Activated naive CD4-positive, alpha-beta T cell treated with Interleukin-2 at 50 U/mL for 16 hours (primary cell): ENCODE measurements at places on chromosomes 4 and X.
A peak's percentile ranks its signal among the peaks of the same experiment; 100 is the strongest.

GRCh38 chrX:46917622-46918021, 5.4 kb downstream of the JADE3 start:
- no peak for DNase-seq

DNA sequence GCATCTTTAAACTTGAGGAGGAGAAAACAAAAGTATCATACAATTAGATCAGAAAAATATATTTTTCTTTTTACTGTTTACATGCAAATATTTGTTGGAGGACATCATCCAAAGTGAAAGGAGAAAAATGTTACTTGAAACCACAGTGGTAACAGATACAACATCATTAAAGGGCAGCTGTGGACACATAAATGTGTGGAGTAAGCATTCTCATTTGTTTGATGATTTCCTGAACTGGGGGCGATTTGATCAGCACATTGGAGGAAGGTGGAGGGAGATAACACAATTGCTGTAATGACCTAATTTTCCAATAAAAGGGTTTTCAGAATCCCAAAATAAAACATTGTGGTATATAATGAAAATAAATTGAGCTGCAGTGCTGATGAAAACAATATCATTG, 314.5 kb upstream of the HS3ST1 start:
- DNase-seq: no peak

GRCh38 chr4:34566091-34566490, 1678.2 kb downstream of the ARAP2 start:
- DNase-seq: no peak

- no peak for DNase-seq
These were observed 137.7 kb upstream of the TENT5D start for GRCh38 chrX:80282535-80282934.

DNA sequence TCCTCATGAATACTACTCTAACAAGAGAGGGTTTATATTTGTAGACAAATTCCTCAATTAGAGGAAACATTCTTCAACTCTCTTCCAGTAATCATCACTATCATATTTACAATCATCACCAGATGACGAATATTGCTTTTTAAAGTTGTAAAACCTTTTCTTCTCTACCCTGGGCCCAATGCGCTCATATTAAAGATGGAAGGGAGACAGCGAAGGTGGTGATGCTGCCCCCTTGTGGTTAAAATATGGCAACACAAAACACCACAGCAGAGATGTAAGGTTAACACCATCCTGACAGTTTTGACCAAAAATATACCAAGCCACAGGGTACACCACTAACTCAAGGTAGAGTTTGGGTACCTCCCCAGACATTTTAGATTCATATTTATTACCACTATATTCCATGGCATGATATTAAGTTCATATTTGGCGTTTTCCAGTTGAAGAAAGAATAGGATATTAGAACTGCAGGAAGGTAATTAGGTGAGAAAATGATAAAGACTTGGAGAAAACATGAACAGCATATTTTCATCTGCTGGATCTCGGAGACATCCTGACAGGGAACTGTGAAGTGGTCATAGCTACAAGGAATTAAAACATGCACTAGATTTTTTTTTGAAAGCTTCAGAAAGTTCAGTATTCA, 72.8 kb downstream of the SLC9A7 start:
- DNase-seq: peak; percentile 33

- no peak for DNase-seq
These were observed 1.6 kb downstream of the APBB2 start for GRCh38 chr4:41212616-41213203.

DNA sequence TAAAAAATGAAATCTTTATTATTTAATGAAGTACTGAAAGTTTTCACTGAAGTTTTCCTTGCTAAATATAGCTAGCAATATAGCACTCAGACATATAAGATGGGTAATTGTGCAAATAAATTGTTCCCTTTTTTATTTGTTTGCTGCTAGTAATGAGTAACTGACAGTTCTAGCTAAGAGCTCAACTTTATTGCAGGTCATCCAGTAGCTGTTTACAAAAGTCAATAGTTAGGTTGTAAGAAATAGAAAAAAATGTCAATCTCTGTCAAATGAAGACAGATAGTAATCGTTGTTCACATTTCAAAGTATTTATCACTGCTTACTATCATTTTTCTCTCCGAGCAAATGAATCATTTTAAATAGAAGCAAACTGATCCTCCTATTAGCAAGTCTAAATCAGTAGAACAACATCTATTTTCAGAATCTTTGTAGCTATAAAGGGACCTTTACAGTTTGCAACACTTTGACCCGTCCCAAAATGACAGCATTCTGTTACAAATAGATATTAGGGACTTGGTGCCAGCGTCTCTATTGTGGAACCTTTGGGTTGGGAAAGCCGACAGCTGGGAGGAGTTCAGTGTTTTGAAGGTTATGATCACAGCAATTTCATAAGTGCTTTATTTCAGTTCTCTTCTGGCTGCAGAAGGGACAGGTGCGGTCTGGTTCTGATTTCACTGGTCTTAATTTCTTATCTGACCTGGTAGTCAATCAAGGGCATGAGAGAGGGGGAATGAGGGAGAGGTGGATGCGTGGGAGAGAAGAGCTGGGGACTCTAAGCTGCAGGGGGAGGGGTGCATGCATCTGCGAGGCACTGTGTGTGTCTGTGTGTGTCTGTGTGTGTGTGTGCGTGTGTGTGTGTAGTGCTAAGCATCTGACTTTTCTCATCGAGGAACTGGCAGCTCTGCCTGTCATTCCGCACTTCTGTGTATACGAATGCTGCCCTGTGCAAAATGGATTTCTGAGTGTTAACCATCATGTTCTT, 227.9 kb upstream of the PITX2 start:
- DNase-seq: no peak

GRCh38 chr4:148341980-148342800, 100.0 kb downstream of the NR3C2 start:
- no peak for DNase-seq

GRCh38 chrX:136662104-136662503, 14.1 kb downstream of the CD40LG start:
- DNase-seq: no peak

GRCh38 chr4:74205559-74205958, 47.6 kb downstream of the MTHFD2L start:
- no peak for DNase-seq

GRCh38 chr4:181991369-181992108, 251.7 kb upstream of the TENM3 start:
- DNase-seq: no peak

DNA sequence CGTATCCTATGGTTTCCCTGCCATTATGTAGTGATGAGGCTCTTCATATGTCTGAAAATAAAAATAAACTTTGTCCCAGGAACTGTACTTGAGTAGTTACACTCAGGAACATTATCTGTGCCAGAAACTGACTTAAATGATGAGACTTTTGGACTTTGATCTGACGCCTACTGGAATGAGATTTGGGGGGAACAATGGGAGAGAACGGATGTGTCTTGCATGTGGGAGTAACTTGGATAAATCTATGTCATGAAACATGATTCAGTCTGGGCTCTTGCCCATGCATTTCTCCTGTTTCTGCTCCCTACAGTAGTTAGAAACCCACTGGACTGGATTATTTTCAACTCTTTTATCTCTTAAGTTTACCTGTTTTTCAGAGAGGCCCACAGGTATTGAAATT, 2351.4 kb downstream of the PCDH7 start:
- DNase-seq: no peak

GRCh38 chr4:153573221-153573620, 107.1 kb downstream of the TMEM131L start:
- no peak for DNase-seq

GRCh38 chr4:7423391-7423790, 11.3 kb downstream of the PSAPL1 start:
- DNase-seq: no peak

GRCh38 chrX:12814420-12814819, 23.2 kb downstream of the PRPS2 start:
- peak; percentile 16 for DNase-seq

DNA sequence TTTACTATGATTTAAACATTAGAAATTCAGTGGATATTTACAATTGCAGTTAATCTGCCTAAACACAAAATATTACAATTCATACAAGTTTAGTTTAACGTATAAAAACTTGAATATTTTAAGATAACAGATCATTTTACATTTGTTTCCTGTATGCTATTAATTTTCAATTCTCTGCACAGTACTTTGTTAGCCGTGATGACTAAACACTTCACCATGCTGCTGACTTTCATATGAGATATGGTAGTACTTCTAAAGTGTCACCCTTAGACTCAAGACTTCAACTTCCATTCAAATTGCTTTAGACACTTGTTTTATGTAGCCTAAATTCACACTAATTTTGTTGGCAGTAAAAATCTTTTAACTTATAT, 1646.4 kb upstream of the ADGRL3 start:
- no peak for DNase-seq

GRCh38 chrX:53318766-53319353, 37.5 kb upstream of the IQSEC2 start:
- no peak for DNase-seq

GRCh38 chr4:7808181-7808580, 131.5 kb downstream of the AFAP1 start:
- DNase-seq: no peak

DNA sequence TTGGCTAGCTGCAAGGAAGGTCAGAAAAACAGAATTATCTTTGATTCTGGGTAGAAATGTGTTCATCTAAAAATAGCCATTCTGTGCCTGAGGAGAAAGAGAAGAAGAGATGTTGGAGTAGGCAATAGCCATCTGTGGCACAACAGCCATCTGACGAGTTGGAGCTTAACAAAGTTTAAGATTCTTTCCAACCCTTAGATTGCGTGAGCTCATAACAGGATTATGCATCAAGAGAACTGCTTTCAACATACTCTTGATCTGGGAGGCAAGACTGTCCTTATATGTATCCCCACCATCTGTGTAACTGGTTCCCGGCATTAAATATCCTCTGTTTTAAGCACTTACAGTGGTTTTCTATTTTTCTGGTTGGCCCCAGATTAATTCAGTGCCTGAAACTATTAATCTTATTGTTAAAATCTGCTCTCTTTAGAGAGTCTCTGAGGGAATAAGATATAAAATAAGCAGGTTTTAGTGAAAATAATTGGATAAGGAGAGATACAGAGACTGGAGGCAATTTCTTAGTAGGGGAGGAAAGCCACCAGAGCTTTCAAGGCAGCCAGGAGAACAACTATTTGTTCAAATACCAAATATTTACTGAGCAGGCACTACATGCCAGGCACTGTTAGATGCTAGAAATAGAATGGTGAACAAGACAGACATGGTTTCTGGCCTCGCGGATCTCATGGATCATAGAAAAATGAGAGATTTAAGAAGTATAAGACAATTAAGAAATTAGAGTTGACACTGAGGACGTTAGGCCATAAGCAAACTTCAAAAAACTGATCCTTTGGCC, 398.0 kb downstream of the SMARCA1 start:
- DNase-seq: no peak

DNA sequence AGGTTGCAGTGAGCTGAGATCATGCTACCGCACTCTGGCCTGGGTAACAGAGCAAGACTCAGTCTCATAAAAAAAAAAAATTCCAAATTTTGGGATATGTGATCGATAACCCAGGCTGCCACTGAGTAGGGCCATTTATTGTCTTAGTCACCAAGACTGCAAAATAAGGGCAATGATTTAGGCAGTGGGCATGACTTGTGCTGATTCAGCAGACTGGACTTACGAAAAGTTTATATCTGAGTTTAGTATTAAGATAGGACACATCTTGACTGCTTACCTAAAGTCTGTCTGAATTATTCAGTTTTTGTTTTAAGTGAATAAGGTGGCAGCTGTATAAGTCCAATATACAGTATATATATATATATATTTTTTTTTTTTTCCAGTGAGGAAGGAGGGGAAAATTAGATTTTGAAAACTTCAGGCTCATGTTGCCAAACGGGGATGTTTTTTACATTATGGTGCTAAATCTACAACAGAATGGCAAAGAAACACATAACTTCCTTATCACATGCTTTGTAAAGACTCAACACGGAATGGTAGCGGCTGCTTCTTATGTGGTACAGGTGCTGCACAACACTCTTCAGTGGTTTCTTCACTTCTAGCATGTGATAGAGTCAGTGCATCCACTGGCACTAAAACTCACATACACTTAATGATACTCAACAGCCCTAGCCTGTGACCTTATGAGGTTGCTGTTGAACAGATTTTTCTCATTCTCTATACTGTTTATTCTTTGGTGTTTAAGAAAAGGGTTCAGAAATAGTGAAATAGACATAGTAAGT, 6.5 kb downstream of the TEX13D start:
- no peak for DNase-seq

- no peak for DNase-seq
These were observed 392.0 kb downstream of the MAPK10 start for GRCh38 chr4:85967872-85968271.

GRCh38 chr4:76974150-76974549, 24.6 kb downstream of the SEPTIN11 start:
- no peak for DNase-seq

DNA sequence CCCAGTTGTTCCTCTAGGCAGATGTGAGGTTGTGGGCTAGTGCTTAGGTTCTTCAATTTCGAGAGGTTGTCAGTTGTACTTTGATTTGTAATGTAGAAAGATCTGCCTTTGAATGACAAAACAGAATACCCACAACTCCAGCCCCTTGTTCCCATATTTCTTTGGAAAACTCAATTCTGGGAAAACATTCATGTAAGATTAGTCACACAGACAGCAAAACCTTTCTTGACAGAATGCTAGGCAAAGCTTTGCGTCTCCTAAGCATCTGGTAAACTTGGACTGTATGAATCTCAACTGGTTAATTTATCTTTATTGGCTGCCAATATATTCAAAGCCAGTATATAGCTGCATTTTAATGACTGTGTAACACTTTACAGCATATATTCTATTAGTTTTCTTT, 34.9 kb downstream of the NOCT start:
- no peak for DNase-seq

DNA sequence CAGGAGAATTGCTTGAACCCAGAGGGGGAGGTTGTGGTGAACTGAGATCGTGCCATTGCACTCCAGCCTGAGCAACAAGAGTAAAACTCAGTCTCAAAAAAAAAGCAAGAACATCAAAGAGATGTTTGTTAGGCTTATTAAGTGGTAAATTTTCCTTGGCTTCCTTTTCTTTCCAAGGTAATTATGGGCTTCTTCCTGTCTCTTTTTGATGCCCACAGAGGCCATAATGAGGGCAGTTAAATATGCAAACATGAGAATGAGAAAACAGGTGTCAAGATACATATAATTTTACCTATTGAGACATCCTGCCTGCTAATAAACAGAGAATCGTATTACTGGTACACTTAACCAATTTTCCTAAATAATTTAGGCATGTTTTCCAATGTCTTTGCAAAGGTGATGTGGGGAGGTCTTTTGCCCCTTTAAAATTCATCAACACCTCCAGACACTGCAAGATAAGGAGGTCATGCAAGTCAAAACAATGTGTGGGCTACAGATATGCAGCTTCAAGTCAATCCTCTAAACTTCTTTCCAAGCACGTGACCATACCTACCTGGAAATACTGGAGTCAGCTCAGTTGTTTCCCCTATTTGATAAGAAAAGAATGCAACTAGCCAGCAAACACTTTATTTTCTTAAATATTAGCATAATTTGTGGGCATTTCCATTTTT, 2.7 kb downstream of the SLC39A8 start:
- DNase-seq: no peak

GRCh38 chr4:47668810-47669408, 169.0 kb downstream of the CORIN start:
- no peak for DNase-seq

GRCh38 chr4:135538698-135539097, 1337.1 kb upstream of the PABPC4L start:
- DNase-seq: no peak

- no peak for DNase-seq
These were observed 13.2 kb downstream of the CA5B start for GRCh38 chrX:15751155-15751819.

- DNase-seq: no peak
These were observed 169.9 kb downstream of the DCK start for GRCh38 chr4:71163317-71163716.
